ENCODE measurements at places on chromosomes 3 and 15. TPM values are rescaled to one million over a fixed set of nuclear protein-coding genes. Genes with fewer than 3 reads are reported as not detected.

DNA sequence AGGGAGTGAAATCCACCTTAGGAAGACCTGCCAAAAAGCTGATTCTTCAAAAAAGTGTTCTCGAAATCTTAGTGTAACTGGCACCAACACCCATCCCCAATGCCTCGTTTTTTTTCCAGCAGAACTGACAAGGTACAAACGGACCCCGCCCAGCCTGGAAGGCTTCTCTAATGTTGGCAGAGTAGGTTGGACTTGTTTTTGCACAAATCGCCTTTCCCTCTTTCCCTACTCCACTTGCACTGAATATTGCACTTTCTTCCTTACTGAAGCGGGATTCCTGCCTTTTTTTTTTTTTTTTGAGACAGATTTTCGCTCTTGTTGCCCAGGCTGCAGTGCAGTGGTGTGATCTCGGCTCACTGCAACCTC lies 544 bp upstream of the TIMMDC1 start:
- DNase-seq, result no peak

DNA sequence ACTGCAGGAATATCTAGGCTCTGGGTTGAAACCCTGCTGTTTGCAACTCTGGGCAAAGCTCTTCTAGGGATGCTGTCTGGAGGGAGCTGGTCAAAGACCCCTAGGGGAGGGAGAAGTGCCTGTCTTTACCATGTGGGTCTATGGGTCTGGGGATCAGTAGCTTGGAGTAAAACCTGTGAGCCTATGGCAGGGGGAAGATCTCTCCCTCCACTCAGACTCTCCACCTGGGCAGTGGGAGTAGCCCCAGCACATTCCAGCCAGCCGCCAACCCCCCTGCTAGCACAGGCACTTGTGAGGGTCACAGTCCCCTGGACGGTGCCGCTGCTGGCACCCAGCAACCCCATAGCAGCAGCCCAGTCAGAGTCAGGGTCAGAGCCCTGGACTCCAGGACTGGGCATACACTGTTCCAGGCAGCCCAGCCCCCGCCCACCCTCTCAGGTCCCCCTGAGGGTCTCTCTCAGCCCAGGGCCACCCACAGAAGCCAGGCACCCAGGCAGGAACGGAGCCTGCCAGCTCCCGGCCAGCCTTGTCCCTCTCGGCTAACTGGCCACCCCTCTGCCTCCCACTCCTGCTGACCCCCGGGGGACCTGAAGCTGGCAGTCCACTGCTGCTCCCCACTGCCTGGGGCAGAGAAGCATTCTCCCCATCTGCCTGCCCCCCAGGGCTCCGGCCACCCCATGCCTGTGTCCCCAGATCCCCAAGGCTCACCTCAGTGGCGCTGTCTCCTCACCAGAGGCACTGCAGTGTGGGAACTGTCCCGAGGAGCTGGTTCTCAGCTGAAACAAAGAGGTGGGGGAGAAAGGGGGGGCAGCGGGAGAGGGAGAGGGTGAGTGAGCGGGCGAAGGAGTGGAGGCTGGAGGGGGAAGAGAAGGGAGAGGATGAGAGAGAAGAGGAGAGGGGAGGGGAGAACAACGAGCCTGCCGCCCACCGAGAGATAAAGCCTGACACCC lies 10.8 kb downstream of the GLYCTK start:
- DNase-seq, result no peak

- DNase-seq, result no peak
These were observed 109.5 kb upstream of the KCNAB1 start for GRCh38 chr3:156010829-156011228.

Gene KLHL25
- 6.4 TPM for total RNA-seq

Gene SLC28A2
- total RNA-seq, result not detected
